WTC11 (cell line): ENCODE measurements at places on chromosomes 13 and 19. TPM values are rescaled to one million over a fixed set of nuclear protein-coding genes. Genes with fewer than 3 reads are reported as not detected.
A peak's percentile ranks its signal among the peaks of the same experiment; 100 is the strongest.

- DNase-seq: peak; percentile 92
These were observed 1.1 kb upstream of the FXYD3 start for GRCh38 chr19:35114353-35115176.

DNA sequence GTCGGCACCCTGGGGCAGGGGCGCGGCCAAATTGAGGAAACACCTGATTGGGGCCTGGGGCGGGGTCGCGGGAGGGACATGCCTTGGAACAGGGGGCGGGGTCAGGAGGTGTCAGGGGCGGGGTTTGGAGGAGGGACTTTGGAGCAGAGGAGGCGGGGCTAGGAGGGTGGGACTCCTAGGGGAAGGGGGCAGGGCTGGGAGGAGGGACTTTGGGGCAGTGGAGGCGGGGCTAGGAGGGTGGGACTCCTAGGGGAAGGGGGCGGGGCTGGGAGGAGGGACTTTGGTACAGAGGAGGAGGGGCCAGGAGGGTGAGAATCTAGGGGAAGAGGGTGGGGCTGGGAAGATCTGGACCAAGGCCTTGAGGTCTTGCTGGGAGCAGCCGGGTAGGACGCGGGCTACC is 21.9 kb downstream of the GRIN2D start:
- peak; percentile 98 for DNase-seq

GRCh38 chr13:108249150-108249549 is 20.4 kb upstream of the TNFSF13B start:
- DNase-seq: no peak

DNA sequence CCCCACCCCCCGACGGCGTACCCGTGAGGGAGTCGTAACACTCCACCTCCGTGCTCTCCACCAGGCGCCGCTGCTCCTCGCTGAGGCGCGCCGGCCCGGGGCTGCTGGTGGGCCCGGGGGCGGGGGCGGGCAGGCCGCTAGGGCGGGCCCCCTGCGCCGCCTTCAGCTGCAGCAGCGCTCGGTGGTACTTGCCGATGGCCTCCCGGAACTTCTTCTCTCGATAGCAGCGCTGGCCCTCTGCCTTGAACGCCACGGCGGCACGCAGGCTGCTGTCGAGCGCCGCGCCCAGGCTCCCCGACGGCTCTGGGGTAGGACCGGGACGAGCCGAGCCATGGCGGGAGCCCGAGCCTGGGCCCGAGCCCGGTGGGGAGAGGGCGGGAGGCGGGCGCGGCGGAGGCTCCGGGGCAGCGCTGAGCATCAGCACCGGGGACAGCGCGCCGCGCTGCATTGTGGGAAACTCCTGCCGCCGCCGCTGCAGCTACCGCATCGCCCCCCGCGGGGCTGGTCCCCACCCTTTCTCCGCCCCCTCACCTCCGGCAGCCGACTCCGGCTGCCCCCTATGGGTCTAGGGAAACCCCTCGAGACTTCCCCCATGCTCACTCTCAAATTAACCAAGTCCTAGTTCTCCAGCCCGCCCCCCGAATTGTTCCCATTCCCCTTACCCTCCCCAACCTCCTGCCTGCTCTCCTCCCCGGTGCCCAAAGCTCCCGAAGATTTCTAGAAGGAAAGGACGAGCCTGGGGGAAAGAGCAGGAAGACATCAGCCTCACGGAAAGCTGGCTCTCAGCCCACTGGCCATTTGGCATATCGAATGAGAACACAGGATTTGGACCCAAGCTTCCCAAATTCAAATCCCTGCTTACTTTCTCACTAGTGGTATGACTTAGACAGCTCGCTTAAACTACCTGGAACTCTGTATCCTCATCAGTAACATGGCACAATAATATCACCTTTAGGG is at the start of gene TTC9B:
Gene TTC9B (minus strand): TSS at position 451 of the 957 bp plus-strand sequence. CDS start 3 bp downstream, at position 448.
- peak; percentile 84 for DNase-seq

- no peak for DNase-seq
These were observed 22.3 kb upstream of the SLC46A3 start for GRCh38 chr13:28741084-28741491.

GRCh38 chr19:9878511-9879196 is 43.5 kb downstream of the PIN1 start:
- no peak for DNase-seq

- peak; percentile 1 for DNase-seq
These were observed 33.2 kb downstream of the CHST8 start for GRCh38 chr19:33654840-33655508.

- no peak for DNase-seq
These were observed 34.9 kb downstream of the ADGRE3 start for GRCh38 chr19:14639536-14640277.

GRCh38 chr19:34232566-34233481 is 21.5 kb upstream of the GARRE1 start:
- DNase-seq: no peak

GRCh38 chr19:45646345-45646698 is 7.1 kb upstream of the EML2 start:
- DNase-seq: no peak

GRCh38 chr19:35041548-35042055 is at the start of gene HPN:
Gene HPN (plus strand): TSS chr19:35041721. CDS start chr19:35042507, 786 bp downstream.
- DNase-seq: peak; percentile 86

- no peak for DNase-seq
These were observed 2.9 kb downstream of the TUBB4A start for GRCh38 chr19:6499052-6499790.

DNA sequence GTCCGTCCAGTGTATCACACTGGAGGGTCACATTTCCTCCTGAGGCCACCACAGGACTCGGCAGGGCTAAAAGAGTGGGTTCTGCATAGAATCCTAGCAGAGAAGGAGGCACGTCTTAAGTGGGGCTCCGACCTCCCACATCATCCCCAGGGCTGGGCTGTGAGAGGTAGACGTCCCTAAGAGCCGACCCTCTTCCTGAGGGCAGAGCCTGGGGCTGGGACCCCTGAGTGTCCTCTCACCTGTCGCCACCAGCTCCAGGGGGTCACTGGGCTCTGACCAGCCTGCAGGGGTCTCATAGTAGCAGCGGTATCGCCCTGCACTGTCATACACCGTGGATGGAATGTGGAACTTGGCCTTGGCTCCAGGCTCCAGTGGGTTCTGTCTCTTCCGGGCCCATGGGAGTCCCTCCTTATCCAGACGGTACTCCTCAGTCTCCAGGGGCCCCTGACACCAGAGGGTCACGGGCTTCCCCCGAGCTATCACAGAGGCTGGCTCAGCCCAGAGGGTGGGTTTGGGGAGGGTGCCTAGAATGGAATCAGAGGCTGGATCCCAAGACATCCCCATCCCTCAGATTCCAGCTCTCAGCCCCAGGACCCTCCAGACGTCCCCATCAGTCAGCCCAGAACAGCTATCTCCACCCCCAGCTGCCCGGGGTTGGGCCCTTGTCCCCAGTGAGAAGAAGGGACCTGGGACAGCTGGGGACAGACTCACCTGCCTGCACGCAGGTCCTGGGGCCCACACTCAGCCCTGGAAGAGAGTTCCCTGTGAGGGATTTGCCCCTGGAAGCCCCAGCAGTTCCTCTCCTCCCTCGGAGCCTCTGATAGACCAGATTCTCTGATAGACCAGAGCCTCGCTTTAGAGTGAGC is 590 bp downstream of the LILRB5 start:
- DNase-seq: no peak

DNA sequence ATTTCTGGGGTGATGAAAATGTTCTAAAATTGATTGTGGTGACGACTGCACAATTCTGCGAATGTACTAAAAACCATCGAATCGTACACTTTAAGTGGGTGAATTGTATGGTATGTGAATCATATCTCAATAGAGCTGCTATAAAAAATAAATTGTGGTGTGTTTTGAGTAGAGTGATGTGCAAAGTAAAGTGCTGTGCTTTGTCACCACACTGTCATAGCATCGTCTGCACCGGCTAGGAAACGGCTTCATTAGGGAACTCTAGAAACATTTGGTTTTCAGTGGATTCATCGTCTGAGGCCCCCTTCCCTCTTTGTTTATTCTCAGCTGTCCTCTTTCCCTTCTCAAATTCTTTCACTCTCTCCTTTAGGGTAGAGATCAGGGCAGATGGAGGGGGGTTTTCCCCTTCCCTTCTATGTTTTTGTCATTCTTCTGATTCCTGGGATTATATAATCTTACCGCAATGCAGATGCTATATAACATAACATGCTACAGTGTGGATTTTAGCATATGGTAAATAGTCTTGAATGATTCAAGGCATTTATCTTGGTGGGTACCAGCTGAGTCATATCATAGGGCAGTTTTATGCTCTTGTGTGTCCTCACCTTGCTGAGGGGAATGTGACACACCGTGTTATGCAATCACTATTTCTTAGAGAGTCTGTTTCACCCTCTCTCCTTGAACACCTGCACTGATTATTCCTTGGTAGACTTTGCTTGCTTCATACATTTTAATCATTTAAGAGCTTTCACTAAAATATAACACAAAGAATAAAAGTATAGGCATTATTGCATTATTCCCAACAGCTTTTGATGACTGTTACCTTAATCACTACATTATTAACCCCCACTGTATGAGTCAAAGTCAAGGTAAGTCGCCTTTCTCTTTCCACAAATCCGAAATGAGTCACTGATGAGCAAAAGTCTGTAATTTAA is 239.4 kb downstream of the DCLK1 start:
- DNase-seq: no peak

GRCh38 chr13:53143757-53144339 is 115.2 kb downstream of the OLFM4 start:
- no peak for DNase-seq

GRCh38 chr19:55440411-55441105 is 2.5 kb downstream of the SHISA7 start:
- DNase-seq: peak; percentile 88

DNA sequence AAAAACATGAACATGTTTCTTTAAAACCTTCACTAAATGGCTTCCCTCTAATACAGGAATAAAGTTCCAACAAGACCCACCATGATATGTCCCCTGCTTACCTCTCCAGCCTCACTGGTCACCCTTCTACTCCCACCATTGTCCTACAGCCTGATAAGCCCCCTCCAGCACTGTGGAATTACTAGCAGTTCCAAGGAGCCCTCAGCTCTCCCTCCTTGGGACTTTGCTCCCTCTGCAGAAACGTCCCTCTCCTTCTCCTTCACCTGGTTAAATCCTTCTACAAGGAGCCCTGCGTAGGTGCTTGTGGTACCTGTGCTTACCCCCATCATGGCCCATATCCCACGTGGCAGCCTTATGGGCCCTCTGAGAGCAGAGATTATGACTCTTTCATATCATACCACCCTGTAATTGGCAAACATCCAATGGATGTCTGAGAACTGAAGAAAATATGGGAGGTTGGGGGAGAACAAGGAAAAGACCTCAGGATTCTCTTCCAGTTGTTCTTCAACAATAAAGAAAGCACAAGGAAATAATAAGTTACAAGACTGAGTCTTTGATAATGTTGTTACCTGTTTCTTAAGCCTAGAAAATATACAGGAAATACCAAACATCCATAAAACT is 26.1 kb upstream of the DOCK9 start:
- no peak for DNase-seq

Gene TMEM221
- 1.2 to 2.9 TPM (median 2.3 TPM) in 3 replicates for total RNA-seq

DNA sequence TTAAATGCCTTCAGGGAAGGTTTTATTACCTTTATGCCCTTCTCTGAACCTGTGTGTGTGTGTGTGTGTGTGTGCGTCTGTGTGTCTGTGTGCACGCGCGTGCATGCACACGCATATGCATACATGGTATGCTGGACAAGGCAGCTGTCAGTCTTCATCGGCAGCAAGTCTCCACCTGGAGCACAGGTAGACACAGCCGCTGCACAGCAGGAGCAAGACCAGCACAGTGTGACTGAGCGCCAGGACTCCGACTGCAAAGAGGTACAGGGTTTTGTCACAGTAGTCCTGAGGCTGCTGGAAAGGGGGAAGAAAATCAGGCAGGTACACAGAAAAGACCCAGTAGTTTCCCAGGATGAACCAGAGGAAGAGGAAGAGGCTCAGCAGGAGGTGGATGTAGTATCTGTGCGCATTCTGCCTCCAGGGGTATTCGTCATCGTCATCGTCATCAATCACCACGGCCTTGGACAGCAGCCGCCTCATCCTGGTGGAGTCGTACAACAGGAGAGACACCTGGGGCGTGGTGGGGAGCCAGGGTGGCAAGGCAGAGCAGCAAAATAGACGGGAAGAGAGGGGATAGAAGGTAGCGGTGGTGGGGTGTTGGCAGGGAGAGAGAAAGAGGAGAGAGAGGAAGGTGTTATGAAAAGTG is 12.8 kb upstream of the DHRS12 start:
- no peak for DNase-seq

Gene CD320
- 107 to 121 TPM (median 114 TPM) in 3 replicates for total RNA-seq

DNA sequence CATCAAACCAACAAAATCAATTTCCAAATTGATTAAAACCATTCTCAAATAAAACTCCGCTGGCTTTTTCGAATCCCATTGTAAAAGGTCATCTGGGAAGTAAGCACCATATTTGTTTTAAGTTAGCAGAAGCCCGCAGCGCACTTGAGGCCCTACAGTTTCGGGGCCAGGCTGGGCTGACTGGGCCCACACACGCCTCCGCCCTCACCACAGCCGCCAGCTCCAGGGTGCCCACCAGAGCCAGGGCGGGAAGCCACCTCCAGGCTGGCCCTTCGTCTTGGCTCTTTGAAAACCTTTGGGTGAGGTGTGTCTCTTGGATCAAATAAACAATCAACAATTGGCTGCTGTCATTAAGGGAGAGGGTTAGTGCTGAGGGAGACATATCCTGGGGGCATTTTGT is 133.3 kb downstream of the SOX1 start:
- no peak for DNase-seq
